ENCODE measurements at places on chromosomes 4 and X.

- no peak for DNase-seq
These were observed 84.6 kb upstream of the PPP2R3B start for GRCh38 chrX:471281-471680.

GRCh38 chrX:110698696-110699095 is 96.9 kb downstream of the CHRDL1 start:
- no peak for DNase-seq

GRCh38 chr4:151355155-151355554 is 29.8 kb upstream of the SH3D19 start:
- no peak for DNase-seq

- DNase-seq = no peak
These were observed 14.7 kb upstream of the CLCN4 start for GRCh38 chrX:10142041-10142599.

- no peak for DNase-seq
These were observed 11.7 kb downstream of the TLR7 start for GRCh38 chrX:12878536-12878935.

DNA sequence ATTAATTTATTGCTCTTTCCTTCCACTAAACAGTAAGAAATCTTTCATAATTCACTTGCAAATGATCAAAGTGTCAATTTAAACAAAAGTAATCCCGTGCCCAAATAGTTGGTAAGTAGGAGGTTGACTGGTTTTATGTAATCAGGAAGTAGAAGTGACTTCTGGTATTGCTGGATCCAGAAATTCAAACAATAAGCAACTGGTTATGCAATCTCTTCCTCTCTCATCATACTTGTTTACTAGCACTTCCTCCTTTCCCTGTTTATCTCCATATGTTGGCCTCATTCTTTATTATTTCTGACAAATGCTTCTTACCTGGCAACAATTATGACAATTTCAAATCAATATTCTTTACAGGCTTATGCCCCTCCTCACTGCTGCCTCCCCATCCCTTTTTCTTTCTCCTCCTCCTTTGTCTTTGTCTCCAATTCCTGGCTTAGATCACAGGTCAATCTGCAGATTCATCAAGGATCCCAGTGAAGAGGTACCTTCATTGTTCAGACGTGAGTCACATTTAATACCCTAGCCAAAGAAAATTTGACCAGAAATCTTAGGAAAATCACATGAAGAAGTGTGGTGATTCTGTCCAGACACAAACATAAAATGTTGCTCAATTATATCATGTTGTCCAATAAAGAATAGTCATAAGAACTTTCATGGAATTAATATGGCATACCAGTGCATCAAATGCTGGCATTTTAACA is 323.2 kb upstream of the PCDH7 start:
- no peak for DNase-seq

DNA sequence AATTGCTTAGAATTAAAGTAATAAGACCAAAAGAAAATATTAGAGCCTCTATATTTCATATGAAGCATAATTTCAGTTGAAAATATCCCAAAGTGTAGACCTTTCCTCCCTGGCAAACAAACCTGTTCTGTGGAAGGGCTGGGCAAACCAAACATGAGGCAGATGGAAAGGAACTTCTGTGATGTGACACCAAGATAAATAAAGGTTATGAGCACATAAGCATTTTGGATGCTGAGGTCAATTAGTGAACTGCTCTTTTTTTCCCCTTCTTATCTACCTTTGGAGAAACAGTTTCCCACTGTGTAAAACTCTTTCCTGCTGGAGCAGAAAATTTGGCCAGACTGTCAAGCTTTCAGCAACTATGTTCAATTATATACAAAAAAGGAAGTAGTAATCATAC is 109.6 kb upstream of the STIM2 start:
- DNase-seq = no peak

DNA sequence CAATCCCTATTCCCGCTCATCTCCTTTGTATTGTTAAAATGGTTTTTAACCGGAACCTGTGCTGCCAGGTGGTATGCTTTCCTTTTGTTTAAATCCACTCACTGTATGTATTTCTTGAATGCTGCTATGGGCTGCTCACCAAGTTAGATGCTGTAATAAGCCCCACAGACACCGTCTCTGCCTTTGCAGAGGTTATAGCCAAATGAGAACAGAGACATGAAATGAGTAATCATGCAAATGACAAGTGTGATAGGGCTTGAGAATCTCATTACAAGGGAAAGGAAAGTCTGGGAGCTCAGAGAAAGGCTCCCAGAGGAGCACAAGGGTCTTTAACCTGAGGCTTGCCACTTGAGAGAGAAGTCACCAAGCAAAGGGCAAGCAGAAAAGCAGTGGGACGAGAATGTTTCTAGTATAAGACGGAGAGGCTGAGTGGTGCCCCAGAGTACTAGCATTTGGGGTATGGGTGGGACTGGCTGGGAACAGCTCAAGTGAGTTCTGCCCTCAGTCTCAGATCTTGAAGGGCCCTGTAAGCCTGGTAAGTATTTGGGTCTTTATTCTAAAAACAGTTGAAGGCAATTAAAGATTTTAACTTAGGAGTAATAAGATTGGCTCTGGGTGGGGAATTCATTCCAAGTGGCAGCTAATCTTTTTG is 110.8 kb upstream of the H2AZ1 start:
- no peak for DNase-seq

- DNase-seq = no peak
These were observed 48.3 kb upstream of the NOCT start for GRCh38 chr4:138967313-138967712.

DNA sequence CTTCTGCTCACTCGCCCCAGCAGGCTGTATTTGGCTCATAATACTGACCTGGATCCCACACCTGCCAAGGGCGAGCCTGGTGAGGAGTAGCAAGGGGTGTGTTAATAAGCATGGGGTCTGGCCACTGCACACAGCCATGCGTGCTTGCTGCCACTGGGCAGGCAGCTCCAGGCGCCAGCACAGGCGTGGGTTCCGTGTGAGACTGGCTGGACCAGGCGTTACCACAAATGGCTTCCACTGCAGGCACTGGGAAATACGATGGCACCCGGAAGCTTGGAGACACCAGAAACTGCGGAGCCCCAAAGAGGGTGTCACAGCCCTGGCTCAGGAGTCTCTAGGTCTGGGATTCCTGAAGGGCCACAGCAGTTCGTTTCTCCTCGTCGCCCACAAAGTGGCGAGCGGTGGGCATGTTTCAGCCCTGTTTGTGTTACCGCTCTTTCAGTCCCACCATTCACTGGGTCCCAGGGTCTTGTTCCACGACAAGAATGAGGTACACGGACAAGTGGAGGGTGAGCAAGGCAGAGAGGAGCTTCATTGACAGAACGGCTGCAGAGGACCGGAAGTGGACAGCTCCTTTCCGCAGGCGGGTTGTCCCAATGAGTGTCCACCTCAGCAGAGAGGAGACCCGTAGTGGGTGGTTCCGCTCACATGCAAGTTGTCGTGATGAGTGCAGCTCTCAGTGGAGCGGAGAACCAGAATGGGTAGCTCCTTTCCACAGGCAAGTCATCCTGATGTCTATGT is 428.9 kb downstream of the EPHA5 start:
- DNase-seq = no peak

GRCh38 chr4:41657561-41657960 is 91.0 kb downstream of the PHOX2B start:
- DNase-seq = no peak

Data from D721Med (cell line).